ENCODE measurements at places on chromosomes 1 and 21.

DNA sequence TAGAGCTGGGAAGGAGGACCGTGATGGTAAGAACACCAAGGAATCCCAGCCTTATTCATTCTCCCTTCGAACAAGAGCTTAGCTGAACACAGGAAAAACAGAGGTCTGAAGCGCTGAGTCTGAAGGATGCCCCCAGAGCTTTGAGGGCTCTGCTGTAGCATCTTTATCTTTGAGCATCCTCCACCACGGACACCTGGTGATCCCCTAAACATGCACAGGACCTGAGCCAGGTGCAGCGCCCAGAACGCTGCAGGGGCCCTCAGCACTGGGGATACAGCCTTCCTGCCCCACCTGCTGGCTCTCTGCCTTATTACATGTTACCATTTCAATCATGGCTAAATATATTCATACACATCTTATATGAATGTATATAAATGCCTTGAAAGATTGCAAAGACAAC, 7.7 kb upstream of the GPATCH4 start:
- DNase-seq, result peak; percentile 84

DNA sequence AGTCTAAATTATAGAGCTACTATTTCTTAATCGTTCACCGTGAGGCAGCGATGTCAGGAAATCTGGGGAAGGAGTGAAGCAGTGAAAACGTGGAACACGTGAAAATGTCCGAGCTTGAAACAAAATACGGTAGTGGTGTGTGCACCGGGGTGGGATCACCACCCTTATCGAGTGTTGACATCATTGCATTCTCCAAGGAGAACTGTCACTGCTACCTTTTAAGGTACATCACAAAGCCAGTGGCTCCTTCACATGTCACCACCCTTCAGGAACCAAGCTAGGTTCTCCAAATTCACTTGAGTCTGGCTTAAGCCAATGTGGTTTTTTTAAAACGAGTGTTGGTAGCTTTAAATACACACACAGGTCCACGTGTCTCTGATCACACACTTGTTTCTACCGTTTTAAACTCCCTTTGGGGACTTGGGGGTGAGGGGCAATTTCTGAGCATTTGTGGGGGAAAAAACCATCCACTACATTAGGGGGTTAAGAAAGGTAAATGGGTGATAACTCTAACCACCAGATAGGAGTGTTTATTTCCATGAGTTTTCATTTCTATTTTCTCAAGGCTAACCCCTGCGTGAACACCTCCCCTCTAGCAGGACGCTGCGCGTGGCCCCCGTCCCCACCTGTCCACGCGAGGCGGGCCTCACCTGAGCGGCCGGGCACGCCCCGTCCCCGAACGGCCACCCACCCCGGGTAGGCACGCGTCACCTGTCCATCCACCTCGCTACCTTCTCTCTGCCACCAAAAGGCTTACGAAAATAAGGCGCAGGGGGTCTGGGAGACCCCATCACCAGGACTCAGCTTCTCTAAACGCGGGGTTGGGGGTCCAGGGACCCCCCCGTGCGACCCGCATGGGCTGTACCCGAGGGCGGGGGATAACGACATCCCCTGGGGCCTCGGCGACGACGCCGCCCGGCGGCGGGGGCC, 978 bp downstream of the PRDM15 start:
- DNase-seq, result peak; percentile 57

- no peak for DNase-seq
These were observed 40.9 kb downstream of the RGS5 start for GRCh38 chr1:163161841-163162240.

GRCh38 chr21:40759061-40759460, 87.9 kb downstream of the DSCAM start:
- no peak for DNase-seq

DNA sequence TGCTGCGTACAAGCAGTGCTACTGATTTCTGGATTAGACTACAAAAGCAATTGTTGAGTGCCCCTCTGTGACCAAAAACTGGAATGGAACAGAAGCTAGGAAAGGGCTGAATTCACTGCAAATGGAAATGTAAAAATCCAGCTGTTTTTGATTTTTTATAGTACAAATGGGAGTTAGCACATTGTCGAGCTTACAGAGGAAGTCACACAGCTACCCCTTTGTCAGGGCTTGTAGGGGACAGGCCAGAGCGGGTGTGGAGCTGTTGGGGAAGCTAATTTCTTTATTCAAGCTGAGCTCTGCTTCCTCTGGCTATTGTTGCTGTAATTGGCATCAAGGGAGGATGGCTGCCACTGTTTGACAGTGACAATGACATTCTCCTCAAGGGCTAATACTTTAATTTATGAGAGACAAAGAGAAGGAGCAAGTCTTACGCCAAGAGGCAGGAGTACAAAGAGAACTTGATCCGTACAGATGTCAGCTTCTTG, 96.1 kb downstream of the SLC35F3 start:
- DNase-seq, result peak; percentile 58

DNA sequence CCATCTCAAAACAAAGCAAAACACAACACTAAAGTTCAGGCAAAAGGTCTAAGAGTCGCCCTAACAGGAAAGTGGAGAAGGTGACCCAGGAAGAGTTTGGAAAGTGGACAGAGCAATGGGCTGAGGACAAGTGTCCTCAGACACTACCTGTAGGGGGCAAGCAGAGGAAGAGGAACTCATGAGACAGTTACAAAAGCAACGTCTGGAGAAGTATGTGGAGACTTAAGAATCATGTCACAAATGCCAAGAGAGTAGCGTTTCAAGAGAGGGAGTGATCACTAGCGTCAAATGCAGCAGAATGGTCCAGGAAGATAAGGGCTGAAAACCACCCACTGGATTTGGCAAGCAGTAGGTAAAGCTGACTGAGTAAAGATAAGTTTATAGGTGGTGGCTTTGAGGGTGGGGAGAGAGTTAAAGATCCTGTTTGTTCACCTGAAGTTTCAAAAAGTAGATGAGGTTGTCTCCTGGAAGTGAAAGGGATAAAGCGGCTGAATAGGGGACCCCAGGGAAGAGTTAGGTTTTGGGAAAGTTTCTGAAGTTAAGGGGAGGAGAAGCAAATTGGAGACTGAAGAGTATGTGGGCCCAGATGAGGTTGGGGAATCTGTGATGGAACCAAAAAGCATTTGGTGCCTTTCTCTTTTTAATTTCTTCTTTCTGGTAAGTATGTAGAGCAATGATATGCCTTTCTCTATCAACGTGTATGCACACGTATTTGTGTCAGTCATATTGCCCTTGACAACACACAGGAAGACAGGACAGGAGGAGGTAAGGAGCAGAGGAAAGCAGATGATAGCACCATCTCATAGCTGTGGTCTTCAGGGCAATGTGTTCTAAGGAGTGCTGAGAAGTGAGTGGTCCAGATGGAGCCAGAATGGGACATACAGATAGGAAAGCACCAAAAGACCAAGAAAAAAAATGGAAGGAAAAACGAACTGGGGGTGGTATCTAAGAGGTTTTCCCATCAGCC, 3.1 kb downstream of the BSDC1 start:
- no peak for DNase-seq

DNA sequence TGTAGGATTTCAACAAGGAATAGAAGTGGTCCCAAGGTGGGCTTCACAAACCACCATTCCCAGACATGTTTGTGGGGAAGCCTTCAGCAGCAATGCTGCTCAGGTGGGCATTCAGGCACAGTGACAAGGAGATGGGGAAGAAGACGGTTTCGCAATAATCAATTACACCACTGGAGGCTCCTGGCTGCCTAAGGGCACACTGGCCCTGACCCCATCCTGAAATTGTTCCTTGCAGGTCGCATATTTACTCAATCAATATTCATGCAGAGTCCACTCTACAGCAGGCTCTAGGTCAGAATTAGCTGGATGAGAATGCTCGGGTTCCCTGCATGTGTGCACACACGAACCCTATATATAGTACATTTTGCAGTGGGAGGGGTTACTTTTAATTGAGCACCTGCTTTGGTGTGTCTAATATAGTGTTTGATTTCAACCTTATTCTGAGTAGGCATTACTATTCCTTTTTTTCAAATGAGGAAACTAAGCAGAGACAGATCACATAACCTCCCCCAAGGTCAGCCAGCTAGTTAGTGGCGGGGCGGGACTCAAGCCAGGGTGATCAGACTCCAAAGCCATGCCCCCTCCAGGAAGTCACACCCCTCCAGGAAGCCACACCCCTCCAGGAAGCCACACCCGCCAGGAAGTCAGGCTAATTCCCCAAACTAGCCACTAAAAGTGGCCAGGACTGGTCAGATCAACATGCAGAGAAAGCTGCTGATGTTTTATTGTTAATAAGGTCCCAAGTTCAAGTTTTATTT, 106.5 kb downstream of the HLCS start:
- DNase-seq, result no peak

GRCh38 chr1:2861988-2862813, 60.7 kb upstream of the TTC34 start:
- no peak for DNase-seq

DNA sequence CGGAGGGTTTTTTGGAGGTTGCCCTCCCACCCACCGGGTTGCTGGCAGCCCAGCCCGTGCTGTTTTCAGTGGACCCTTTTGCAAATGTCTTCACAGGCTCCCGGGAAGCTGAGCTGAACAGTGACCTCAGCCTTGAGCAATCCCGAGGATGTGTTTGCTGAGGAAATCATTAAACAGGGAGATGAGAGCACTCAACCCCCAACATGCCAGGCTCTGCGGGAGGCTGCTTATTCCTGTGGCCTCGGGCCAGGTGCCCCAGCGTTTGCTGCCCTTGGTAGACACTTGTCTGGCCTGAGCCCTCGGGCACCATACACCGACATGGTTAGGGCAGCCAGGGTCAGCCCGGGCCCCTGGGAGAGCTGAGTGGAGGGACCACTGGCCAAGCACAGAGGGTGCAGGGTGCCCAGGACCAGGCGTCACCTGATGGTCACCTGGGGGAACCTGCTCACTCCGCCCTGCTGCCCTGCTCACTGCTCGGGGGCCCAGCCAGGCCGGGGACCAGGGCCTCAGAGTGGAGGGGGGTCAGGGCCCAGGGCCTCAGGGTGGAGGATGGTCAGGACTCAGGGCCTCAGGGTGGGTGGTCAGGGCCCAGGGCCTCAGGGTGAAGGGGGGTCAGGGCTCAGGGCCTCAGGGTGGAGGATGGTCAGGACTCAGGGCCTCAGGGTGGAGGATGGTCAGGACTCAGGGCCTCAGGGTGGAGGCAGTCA, 42.5 kb upstream of the POFUT2 start:
- peak; percentile 86 for DNase-seq

Measured in NCI-H1417 (cell line).